CD4-positive, alpha-beta memory T cell (primary cell): ENCODE measurements at places on chromosomes 7 and 10. TPM values are rescaled to one million over a fixed set of nuclear protein-coding genes. Genes with fewer than 3 reads are reported as not detected.

The THSD7A gene
- total RNA-seq, result not detected

The NEUROD6 gene
- not detected for total RNA-seq

The UCN3 gene
- not detected for total RNA-seq

The UNC5B gene
- total RNA-seq, result not detected

GRCh38 chr10:123134343-123134914, 1.3 kb upstream of the HMX3 start:
- no peak overlapping the region for H3K4me3 ChIP-seq
- H3K36me3 ChIP-seq, result no peaks in the 10 kb centered on the region
- H3K27me3 ChIP-seq, result peaks cover 48% of the 10 kb centered on the region
- DNase-seq, result no peak
- no peak overlapping the region for H3K27ac ChIP-seq

DNA sequence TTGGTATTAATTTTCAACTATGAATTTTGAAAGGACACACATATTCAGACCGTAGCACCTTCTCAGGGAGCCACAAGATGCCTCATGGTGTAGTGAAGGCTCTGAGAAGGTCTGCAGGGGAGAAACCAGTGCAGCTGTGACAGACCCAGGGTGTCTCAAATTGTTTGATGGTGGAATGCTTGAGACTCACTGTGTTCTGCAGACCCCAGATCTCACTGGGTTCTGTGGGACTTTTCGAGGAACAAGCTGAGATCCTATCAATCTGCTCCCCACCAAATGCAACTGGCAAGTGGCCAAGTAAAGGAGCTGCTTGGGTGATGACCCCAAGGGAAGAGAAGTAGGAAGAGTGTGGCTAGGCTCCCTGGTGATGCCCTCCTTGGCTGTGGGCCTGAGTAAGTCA, 130.5 kb upstream of the UNC5B start:
- H3K4me1 ChIP-seq, result no peaks in the 10 kb centered on the region
- DNase-seq, result no peak
- H3K4me3 ChIP-seq, result no peak overlapping the region
- no peaks in the 10 kb centered on the region for H3K36me3 ChIP-seq
- no peaks in the 10 kb centered on the region for H3K27me3 ChIP-seq
- no peak overlapping the region for H3K27ac ChIP-seq

GRCh38 chr10:30028006-30028737, 31.2 kb downstream of the JCAD start:
- H3K4me3 ChIP-seq, result peak overlapping the region; percentile 19
- H3K4me1 ChIP-seq, result peaks cover 33% of the 10 kb centered on the region
- H3K36me3 ChIP-seq, result no peaks in the 10 kb centered on the region
- peak; percentile 42 for DNase-seq
- no peak overlapping the region for H3K27ac ChIP-seq

DNA sequence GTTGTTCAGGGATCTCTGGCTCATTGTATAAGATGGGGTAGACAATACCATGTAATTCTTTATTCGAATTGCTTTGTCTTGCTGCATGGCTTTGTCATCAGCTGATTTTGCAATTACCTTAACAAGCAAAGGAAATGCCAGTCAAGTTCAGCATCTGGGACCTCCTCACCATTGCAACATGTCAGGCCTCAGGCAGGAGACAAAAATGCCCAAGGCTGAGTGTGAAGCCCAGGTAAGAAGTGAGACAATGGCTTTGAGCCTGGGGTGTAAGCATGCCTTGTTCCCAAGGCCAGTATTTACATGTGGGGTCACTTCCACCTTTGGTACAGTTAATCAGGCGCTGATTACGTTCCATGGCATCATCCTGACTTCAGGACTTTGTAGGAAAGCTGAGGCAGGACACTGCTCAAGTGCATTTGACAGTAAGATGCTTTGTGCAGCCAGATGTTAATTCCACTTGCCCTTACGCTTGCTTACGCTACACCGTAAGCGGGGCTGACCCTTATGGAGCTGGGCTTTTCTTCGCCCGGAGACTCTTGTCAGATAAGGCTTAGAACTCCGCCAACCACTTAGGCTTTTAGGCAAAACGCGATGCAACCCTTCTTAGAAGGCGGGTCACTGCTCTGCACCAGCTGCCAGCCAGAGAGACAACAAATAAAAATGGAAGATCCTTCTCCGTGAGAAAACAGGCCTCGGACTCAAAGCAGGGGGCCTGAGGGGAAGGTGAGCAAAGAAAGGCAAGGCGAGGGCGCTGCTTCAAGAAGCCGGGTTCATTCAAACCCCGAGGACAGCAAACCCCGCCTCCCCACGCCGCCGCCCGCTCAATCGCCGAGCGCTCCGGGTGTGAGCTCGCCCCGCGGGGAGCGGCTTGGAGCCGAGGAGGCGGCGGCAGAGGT, 1.3 kb upstream of the SP4 start:
- no peak for DNase-seq
- H3K27ac ChIP-seq, result peak overlapping the region; percentile 93
- H3K36me3 ChIP-seq, result peaks cover 12% of the 10 kb centered on the region
- peak overlapping the region; percentile 7 for H3K4me3 ChIP-seq

DNA sequence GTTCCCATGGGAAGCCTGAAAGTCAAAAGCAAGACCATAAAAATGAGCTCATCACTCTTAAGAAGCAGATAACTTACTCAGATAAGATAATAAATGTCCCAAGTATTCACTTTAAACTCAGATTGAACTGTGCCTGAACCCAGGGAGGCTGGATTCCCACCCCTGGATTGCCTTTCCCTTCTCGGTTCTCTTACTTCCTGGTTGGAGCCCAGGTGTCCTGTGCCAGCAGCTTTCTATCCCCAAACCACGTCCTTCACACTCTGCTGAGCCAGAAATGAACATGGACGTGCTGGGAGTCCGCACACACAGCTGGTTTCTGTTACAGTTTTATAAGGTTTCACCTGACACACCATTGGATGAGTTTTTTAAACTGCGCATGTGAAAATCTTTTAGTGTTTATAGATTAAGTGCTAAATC, 636.2 kb upstream of the IGFBP3 start:
- DNase-seq, result no peak
- H3K27me3 ChIP-seq, result no peaks in the 10 kb centered on the region
- no peak overlapping the region for H3K4me3 ChIP-seq
- H3K4me1 ChIP-seq, result no peaks in the 10 kb centered on the region

DNA sequence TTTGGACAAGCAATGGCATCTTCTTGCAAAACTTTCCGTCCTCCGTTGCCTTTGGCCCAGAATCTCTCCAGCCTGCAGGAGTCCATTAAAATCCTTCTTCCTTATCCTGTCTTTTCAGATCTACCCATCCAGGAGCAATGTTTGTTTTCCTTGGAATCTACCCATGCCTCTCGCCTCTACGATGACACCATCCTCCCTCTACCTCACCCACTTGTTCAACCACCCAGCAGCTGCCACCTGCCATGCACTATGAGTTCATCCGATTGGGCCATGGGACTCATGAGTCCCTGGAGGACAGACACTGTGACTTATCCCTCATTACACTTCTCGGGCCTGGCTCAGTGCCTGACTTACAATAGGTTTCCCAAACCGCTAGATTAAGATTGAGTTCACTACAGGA, 26.8 kb upstream of the MGMT start:
- H3K4me1 ChIP-seq, result no peaks in the 10 kb centered on the region
- no peak overlapping the region for H3K4me3 ChIP-seq
- no peaks in the 10 kb centered on the region for H3K27me3 ChIP-seq
- H3K36me3 ChIP-seq, result no peaks in the 10 kb centered on the region
- H3K27ac ChIP-seq, result no peak overlapping the region
